ENCODE measurements at places on chromosomes 13 and 19.

- DNase-seq = peak; percentile 2
Observed at GRCh38 chr13:74288361-74288911, 154.2 kb upstream of the KLF12 start.

GRCh38 chr19:6662702-6663101 lies 7.3 kb downstream of the TNFSF14 start:
- DNase-seq = no peak

DNA sequence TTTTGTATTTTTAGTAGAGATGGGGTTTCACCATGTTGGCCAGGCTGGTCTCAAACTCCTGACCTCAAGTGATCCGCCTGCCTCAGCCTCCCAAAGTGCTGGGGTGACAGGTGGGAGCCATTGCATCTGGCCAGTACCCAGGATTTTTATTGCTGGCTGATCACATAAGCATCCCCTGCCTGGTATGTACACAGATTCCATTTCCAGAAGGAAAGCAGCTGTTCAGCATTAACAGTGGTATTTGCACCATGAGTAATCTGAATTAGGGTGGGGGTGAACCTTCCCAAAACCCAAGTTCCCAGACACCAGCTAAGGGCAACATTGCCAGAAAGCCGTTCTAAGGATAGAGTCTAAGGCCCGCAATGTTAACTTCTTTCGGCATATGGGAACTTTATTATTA lies 7.3 kb downstream of the ZNF555 start:
- no peak for DNase-seq

- no peak for DNase-seq
Observed at GRCh38 chr13:111855191-111855590, 211.8 kb upstream of the SOX1 start.

- no peak for DNase-seq
Observed at GRCh38 chr13:84279166-84279565, 396.9 kb upstream of the SLITRK1 start.

DNA sequence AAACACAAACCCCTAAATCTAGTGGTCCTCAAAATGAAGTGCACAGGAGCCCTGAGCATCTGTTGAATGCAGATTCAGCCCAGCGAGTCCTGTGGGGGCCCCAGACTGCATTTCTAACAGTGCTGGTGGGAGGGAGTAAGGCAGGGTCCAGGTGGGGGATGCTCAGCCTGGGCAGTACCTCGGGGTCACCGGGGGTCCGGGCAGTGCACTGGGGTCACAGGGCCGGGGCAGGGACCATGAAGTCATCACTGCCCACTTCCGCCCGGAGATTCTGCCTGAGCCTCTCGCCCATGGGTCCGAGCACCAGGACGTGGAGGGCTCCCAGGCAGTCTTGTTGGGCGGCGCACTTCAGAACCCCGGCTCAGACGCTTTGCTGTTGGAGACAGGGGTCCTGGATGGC lies 838 bp upstream of the ATP4B start:
- no peak for DNase-seq

DNA sequence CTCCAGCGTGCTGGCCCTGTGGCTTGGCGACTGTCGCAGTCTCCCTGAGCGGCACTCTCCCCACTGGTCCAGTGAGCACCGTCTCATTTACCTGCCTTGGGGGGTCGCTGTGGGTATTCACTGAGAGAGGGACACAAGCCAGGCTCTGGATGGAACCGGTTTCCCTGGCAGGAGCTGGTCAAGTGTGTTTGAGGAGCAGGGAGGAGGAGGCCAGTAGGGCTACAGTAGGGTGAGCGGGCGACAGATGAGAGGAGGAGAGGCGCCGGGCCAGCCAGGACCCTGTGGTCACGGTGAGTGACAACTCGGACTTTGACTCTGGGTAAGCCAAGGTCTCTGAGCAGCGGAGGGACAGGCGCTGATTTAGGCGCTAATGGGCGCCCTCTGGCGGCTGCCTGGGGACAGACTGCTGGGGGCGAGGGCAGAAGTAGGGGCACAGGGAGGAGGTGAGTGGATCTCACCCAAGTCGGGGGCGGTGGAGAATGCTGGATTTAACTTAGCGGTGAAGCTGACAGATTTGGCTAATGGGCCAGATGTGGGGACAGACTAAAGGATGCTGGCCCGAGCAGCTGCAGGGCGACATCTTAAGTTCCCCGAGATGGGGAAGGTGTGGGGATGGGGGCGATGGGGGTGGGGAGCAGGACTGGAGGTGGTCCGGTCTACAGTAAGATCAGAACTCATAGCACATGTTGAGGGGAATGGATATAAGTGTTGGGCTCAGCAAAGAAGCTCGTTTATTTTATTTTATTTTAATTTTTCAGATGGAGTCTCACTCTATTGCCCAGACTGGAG lies 4.7 kb upstream of the PRMT1 start:
- peak; percentile 67 for DNase-seq
